ENCODE measurements at places on chromosomes 16 and 17.
A peak's percentile ranks its signal among the peaks of the same experiment; 100 is the strongest.

- DNase-seq = no peak
Measured at GRCh38 chr16:87053016-87053982, 263.9 kb downstream of the C16orf95 start.

DNA sequence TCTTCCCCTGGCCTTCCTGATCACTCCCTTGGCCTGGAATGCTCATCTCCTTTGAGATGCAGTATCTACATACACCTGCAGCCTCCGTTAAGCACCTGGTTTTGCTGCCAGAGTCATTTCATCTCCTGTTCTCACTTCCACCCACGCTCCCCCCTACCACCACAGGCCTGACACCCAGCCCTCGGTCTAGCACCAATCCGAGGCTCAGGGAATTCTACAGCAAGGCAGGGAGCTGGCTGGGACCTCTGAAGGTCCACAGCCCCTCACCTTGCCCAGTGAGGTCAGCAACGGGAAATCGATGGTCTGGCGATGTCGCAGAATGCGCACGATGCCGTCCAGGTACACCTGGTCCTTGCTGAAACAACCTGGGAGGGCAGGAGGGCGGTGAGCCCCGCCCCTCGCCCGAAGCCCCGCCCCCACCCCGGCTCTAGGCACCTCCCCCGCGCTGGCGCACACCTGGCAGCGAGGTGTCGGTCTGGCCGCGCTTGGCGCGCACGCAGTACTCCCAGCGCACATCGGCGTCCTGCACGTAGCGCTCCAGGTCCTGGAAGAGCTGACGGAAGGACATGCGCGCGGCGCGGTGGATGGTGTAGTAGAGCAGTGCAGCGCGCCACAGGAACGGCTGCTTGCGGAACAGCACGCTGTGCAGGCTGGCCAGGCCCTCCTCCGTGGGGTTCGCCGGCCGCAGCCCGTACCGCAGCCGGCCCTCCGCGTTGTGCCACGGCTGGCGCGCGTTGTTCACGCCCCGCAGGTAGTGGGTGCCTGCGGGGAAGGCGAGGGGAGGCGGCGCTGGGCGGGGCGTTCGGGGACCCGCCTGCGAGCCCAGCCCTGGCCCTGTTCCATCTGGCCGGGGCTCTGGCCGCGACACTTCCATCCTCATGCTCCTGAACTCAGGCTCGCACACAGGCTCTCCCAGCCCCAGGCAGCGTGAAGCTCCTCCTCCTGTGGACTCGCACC is 5.7 kb downstream of the MATCAP1 start:
- DNase-seq = peak; percentile 60

GRCh38 chr16:68420366-68420942 is 27.9 kb downstream of the SMPD3 start:
- DNase-seq = no peak

- no peak for DNase-seq
Measured at GRCh38 chr17:10294180-10294579, 78.6 kb downstream of the MYH13 start.

- DNase-seq = no peak
Measured at GRCh38 chr17:69605571-69605970, 191.1 kb downstream of the MAP2K6 start.

DNA sequence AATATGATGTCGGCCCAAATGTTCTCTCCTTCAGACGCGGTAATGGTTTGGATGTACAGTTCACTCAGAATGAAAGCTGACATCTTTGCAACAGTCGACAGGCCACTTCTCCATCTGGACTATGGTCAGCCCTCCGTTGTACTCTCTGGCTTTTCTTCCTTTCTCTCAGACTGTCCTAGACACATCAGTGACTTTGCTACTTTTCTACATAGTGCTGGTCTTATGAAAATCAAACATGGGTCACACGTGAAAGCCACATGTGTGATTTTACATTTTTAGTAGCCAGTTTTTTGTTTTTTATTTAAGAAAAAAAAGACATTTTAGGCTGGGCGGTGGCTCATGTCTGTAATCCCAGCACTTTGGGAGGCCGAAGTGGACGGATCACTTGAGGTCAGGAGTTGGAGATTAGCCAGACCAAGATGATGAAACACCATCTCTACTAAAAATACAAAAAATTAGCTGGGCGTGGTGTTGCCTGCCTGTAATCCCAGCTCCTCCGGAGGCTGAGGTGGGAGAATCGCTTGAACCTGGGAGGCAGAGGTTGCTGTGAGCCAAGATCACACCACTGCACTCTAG is 644.1 kb downstream of the KCNJ2 start:
- DNase-seq = no peak

- peak; percentile 19 for DNase-seq
Measured at GRCh38 chr16:31253642-31254045, 6.1 kb upstream of the ITGAM start.
